RKO (cell line): ENCODE measurements at places on chromosomes 7 and 10.

GRCh38 chr10:43026039-43026973 lies 50.6 kb upstream of the RET start:
- no peak for DNase-seq

DNA sequence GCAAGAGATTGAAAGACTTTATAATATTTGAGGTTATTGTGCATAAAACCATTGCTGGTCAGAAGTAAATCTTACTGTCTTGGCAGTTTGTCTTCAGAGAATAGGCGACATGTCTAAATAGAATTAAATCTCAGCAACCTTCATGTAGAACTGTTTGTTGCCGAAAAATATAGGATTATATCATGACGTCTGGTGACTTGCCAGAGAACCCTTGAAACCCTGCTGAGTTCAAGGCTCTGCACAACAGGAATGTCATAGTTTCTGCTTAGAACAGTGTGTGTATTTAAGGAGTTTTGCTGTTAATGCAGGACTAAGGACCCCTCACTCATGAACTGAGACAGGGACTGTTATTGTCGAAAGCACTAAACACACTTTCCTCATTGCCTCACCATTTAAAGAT lies 206.4 kb upstream of the ETV1 start:
- no peak for DNase-seq

DNA sequence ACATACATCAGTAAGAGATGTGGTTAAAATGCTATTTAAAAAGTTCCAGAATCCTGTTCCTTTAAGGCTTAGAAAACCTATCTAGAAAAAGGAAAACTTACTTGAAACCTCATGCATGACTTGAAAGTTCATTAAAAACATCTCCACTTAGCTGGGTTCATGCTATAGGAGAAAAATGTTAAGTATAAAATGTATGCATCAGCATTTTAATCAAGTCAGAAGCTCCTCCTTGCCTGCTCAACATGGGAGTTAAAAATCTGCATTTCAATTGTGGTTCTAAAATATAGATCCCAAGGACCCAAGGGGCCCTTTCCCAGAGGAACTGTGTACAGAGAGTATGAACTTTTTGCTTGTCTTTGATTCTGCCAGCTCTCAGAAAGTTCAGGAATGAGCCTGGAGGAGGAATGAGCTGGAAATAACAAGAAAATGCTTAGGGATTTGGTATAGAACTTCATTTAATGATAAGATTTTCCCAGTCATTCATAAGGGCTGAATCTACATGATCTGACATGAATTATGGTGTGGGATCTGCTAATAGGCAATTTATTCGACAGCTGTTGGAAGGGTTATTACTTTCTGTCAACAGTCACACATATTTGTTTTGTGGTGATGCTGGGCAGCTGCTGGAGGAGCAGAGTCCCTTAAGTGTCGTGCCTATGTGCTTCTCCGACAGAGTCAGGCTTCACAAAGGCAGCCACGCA lies 85.6 kb upstream of the MTPN start:
- DNase-seq: no peak

- no peak for DNase-seq
These were observed 147.1 kb downstream of the MPP7 start for GRCh38 chr10:28155726-28156125.

DNA sequence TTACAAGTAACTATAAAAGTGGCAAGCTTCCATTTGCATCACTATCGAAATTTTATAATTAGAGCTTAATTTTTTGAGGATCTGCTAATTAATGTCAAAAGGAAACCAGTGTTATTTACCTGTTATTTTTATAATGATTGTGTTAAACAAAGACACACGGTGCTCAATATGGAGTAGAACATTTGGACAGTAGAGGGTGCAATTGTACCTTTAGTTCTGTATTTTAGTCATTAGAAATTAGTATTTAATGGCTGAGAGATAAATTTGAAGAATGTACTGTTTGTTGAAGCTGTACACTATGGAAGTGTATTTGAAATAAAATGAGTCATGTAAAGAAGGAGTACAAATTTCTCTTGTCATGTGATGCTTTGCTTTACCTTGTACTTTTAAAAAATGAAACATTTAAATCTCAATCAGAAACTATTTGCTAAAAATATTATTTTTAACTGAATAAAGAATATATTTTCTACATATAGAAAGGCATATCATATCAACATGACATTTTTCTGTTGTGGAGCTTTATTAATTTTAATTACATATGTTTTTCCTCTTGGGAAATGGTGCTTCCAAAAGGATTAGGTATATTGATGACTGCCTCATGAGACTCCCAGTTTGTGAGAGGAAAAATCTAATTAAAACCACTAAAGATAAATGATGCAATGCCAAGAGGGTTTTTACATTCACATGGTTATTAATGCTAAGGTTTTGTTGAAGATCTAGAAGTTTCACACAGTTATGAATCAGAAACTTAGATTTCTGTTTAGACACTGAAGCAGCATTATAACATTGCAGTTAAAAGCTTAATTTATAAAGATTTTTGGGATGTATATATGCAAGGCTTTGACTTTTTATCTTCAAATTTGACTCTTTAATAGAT lies 10.4 kb upstream of the PRKG1 start:
- peak; percentile 29 for DNase-seq

DNA sequence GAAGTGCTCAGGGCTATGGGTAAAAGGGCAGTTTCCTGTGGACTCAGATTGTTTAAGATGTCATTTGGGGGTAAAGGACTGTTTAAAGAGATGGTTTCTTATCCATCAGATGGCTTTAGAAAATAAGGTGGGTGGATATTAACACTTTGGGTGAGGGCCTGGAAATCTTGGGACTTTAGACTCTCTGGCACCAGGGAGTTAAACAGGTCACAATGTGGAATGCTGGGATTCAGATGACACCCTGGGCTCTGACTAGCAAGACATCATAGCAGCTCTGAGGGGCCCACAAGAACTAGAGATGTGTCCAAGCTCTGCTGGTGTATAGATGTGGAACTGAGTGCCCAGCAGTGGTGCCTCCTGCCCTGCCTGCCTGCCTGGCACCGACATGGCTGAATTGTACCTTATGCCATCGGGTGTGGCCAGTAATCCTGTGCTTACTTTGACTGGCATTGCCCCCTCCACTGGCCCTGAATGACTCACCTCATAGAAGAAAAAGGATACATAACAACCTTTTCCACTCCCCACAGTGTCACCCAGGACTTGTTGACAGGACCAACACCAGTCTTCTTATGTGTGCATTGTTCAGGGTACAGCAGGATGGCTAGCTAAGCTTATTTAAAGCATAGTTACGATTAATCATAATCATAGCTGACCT lies 100.0 kb upstream of the PRR15 start:
- DNase-seq: no peak

GRCh38 chr7:128266883-128267594 lies 26.0 kb downstream of the LEP start:
- DNase-seq: no peak

GRCh38 chr7:108461840-108462239 lies 5.6 kb upstream of the NRCAM start:
- DNase-seq: no peak

- DNase-seq: no peak
These were observed 290.7 kb downstream of the CACNA2D1 start for GRCh38 chr7:82152858-82153257.

GRCh38 chr10:91901784-91902677 lies 7.3 kb downstream of the FGFBP3 start:
- peak; percentile 97 for DNase-seq

DNA sequence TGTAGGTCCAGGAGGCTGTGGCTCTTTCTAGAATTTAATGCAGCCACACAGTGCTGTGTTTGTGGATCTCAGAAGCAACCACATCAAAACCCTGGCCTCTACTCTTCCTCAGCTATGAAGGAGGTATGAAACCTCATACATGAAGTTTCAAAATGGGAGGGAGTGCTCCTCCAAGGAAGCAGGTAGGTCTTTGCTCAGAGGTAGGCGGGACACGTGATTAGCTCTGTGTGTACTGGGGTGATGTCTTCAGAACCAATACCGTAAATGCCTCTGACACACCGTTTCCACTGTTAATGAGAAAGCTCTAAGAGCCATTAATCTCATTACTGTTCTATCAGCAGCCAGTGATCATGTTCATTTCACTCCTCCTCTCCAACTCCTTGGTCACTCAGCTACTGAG lies 126.1 kb downstream of the PLXNA4 start:
- DNase-seq: no peak

- no peak for DNase-seq
These were observed 187.9 kb downstream of the GATA3 start for GRCh38 chr10:8242295-8242872.

DNA sequence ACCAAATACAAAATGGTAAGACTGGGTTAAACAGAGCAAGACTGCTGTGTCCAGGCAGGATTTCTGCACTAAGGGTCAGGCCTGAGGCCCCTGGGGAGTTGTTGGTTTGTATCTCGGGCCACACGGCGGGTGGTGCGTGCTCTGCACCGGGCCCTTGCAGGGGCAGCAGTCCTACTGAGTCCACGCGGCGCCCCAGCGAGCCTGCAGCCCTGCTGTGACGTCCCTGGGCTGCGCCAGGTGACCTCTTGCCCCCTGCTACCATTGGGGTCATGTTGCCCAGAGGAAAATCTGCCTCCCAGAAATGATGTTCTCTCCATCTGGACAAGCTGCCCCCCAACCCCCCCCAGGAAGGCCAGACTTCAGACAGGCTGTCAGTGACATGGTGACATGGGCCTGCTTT lies 281.5 kb downstream of the CELF2 start:
- no peak for DNase-seq

GRCh38 chr10:118840776-118841468 lies 86.2 kb upstream of the CACUL1 start:
- no peak for DNase-seq

- DNase-seq: no peak
These were observed 76.9 kb downstream of the PIP4K2A start for GRCh38 chr10:22637491-22637890.

DNA sequence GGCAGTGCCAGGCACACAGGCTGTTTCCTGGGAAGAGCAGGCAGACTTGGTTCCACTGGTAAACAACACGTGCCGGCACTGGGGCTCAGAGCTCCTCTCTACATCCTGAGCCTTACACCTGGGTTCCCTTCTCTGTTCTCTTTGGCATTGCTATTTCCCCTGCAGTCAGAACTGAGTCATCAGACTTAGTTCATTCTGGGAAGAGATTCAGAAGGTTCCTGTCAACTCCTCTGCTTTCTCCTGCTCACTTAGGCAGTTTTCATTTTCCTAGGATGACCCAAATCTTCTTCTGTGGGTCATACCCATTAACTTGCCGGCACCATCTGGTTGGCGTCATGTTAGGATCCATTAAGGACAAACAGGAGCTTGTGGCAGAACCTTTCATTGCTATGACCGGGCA lies 33.4 kb upstream of the LRRC18 start:
- no peak for DNase-seq

- DNase-seq: no peak
These were observed 19.1 kb upstream of the KLF6 start for GRCh38 chr10:3803927-3804741.

DNA sequence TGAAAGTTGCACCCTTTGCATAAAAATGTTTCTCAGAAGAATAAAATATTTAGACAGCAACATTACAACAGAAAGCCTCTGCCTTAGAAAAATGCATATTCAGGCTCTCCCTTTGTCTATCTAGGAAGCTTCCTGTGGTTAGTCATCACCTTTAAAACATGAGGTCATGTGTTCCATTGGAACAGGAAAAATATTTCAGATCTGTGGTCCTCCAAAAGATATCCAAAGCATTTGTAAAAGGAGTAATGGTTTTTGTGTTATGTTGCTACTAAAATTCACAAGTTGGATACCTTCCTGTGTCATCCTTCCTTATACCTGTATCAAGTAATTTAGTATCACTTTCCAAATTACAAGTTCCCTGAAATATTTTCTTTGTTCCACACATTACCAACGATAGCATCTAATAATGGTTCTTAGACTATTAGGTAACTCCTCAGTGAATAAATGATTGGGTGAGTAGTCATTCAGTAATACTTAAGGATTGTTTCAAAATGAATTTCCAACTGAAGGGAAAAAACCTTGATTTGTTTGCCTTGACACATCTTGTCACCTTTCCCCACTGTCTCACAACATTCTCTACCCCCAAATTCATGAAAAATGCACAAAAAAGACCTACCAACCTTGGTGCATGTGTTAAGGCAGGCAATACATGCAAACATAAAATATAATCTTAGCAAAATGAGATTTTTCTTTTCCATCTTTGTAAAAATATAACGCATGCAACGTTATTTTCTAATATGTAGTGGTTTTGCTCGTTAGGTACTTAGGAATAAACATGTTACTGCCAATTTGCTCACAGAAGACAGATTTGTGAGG lies 19.7 kb upstream of the RHOBTB1 start:
- peak; percentile 49 for DNase-seq

- DNase-seq: no peak
These were observed 314.6 kb downstream of the AUTS2 start for GRCh38 chr7:69912846-69913245.

DNA sequence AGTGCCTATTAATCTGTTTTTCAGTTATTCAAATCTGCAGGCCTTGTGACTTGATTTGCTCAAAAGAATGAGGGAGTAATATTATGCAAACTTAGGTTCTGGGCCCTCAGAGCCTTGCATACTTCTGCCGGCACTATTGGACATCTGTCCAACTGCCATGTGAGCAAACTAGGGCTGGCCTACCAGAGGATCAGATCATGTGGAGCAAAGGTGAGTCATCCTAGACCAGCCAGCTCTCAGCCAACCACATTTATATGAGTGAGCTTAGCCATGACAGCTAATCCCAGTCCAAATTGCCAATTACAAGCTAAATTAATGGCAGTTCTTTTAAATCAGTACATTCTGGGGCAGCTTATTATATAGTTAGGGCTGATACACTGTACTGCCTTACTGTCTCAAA lies 69.6 kb downstream of the SDHAF3 start:
- peak; percentile 72 for DNase-seq

- peak; percentile 61 for DNase-seq
These were observed 334.1 kb upstream of the TPK1 start for GRCh38 chr7:145169908-145170307.

DNA sequence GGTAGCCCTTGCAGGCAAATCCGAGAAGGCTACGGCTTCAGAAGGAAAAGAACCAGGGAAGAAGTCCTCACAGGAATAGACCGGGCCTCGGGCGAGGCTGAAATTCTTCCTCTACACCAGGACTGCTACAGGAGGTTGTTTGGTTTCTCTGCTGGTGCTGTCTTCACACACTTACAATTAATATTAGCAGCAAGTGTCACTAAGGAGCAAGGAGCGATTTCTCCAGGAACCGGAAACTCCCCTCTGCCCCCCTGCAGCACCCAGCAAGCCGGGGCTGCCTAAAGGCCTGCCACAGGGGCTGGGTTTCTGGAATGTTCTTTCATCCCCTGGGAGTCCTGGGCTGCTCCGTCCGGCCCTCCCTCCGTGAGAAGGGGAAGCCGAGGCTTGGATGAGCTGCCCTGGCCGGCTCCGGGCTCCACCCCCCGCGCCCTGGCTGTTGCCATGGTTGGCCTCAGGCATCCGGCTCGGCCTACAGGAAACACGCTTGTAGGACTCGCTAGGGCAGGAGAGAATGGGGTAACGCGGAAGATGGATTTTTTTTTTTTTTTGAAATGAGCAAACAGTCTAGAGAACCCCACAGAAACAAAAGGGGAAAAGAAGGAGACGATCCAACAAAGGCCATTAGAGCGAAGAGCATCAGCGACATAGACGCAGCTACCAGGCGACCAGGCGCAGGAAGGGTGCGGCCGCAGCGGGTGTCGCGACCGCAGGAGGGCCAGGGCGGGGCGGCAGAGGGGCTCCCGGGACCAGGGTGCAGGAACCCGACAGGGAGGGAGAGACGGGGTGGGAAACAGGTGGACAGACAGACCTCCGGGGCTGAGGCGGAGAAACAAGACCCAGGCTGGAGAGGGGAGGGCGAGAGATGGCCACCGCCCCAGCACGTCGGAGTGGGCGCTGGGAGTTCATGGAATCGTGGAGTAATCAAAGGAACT lies 33.0 kb downstream of the EN2 start:
- no peak for DNase-seq

- no peak for DNase-seq
These were observed 204.3 kb downstream of the CCDC7 start for GRCh38 chr10:32650246-32650655.
